ENCODE measurements at places on chromosomes 6 and 20. TPM values are rescaled to one million over a fixed set of nuclear protein-coding genes. Genes with fewer than 3 reads are reported as not detected.

DNA sequence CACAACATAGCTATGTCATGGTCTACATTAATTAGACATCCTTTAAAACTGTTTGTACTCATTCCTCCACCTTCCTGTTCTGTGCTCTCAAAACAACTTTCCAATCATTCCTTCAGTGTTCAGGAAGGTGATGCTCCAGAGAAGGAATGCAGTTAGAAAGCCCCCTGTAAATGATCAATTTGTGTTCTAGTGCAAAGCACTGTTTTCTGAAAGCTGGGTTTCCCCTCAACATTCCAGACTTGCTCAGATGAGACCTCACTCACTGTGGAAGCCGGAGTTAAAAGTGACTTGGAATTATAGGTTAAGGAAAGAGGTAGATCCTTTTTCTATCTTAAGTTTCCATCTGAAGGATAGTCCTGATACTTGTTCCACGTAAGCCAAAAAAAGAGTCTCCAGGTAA lies 95.9 kb downstream of the BMP2 start:
- H3K36me3 ChIP-seq = no peaks in the 10 kb centered on the region
- H3K4me3 ChIP-seq = no peak overlapping the region
- no peaks in the 10 kb centered on the region for H3K27me3 ChIP-seq
- H3K4me1 ChIP-seq = no peaks in the 10 kb centered on the region
- no peak for DNase-seq
- H3K27ac ChIP-seq = no peak overlapping the region

- no peak overlapping the region for H3K4me3 ChIP-seq
- no peak for DNase-seq
- H3K4me1 ChIP-seq = peaks cover 6% of the 10 kb centered on the region
- H3K36me3 ChIP-seq = no peaks in the 10 kb centered on the region
Measured at GRCh38 chr6:18503206-18503592, 116.0 kb downstream of the RNF144B start.

GRCh38 chr6:97919631-97920030 lies 636.6 kb upstream of the MMS22L start:
- H3K36me3 ChIP-seq = no peaks in the 10 kb centered on the region
- no peaks in the 10 kb centered on the region for H3K4me1 ChIP-seq
- no peaks in the 10 kb centered on the region for H3K27me3 ChIP-seq
- H3K4me3 ChIP-seq = no peak overlapping the region
- H3K27ac ChIP-seq = no peak overlapping the region

DNA sequence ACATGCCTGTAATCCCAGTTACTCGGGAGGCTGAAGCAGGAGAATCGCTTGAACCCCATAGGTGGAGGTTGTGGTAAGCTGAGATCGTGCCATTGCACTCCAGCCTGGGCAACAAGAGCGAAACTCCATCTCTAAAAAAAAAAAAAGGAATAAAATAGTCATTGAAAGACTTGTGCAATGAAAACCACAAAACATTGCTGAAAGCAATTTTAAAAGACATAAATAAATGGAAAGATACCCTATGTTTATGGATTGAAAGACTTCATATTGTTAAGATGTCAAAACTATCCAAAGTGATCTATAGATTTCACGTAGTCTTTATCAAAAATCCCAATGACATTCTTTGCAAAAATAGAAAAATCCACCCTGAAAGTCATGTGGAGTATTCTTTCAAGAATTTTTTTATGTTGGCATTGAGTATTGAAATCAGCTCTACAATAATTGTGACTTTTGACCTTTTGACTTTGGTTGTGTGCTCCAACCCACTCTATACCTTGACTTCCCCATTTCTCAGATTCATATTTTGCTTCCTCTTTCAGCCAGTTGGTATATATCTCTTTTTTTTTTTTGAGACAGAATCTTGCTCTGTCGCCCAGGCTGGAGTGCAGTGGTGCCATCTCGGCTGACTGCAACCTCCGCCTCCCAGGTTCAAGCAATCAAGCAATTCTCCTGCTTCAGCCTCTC lies 45.5 kb upstream of the SLC23A2 start:
- no peaks in the 10 kb centered on the region for H3K27me3 ChIP-seq
- no peak overlapping the region for H3K27ac ChIP-seq
- no peaks in the 10 kb centered on the region for H3K4me1 ChIP-seq
- no peaks in the 10 kb centered on the region for H3K36me3 ChIP-seq

DNA sequence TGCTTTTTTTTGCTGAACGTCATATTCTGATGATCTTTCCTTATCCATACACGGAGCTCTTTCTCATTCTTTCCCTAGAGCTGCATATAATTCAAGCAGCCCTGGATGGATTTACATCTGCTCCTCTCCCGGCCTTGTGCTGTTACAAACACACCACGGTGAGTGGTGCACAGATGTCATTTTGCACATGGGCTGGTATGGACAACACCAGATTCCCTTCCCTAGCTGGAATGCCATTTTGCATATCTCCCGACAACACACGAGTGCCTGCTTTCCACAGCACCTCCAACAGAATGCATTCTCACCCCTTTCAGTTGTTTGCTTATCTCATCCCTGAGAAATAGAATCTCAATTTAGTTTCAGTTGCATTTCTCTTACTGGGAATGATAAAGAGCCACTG lies 69.5 kb upstream of the AFDN start:
- H3K27me3 ChIP-seq = peaks cover 9% of the 10 kb centered on the region
- no peak overlapping the region for H3K27ac ChIP-seq
- H3K4me1 ChIP-seq = no peaks in the 10 kb centered on the region

DNA sequence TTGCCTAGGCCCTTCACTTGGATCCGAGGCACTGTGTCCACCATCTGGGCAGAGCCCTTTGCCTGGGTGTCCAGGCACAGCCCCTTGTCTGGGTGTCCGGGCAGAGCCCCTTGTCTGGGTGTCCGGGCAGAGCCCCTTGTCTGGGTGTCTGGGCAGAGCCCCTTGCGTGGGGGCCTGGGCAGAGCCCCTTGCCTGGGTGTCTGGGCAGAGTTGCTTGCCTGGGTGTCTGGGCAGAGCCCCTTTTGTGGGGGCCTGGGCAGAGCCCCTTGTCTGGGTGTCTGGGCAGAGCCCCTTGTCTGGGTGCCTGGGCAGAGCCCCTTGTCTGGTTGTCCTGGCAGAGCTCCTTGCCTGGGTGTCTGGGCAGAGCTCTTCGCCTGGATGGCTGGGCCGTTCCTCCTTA lies 443.4 kb upstream of the CDH4 start:
- no peak overlapping the region for H3K27ac ChIP-seq
- H3K4me3 ChIP-seq = no peak overlapping the region

- no peak overlapping the region for H3K27ac ChIP-seq
- no peak overlapping the region for H3K4me3 ChIP-seq
- H3K36me3 ChIP-seq = no peaks in the 10 kb centered on the region
- H3K27me3 ChIP-seq = no peaks in the 10 kb centered on the region
Measured at GRCh38 chr6:56595490-56596122, 47.1 kb downstream of the DST start.

The BAG2 gene
- total RNA-seq = 8.2 TPM
